ENCODE measurements at places on chromosomes 13 and 19.

- DNase-seq, result no peak
Measured at GRCh38 chr19:49340069-49340864, 5.1 kb downstream of the CD37 start.

- DNase-seq, result no peak
Measured at GRCh38 chr19:6039566-6040225, 61.8 kb upstream of the RANBP3 start.

DNA sequence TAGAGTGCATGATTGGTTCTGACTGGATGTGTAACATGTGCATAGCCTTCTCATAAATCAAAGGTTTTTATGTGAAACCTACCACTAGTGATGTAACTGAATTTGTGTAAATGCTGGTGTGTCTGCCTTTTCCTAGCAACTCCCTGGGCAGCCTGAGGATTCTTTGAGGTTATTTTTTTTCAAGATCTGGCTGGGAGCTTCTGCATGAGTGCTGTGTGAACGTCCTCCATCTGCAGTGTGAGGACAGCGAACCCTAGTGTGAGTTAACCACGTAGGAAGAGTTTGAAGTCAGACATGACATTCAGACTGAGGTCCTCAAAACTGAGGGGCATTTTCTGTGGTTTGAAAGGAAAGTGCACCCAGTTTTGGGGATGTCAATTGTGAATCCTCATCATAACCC lies 39.9 kb downstream of the DPRX start:
- DNase-seq, result no peak

DNA sequence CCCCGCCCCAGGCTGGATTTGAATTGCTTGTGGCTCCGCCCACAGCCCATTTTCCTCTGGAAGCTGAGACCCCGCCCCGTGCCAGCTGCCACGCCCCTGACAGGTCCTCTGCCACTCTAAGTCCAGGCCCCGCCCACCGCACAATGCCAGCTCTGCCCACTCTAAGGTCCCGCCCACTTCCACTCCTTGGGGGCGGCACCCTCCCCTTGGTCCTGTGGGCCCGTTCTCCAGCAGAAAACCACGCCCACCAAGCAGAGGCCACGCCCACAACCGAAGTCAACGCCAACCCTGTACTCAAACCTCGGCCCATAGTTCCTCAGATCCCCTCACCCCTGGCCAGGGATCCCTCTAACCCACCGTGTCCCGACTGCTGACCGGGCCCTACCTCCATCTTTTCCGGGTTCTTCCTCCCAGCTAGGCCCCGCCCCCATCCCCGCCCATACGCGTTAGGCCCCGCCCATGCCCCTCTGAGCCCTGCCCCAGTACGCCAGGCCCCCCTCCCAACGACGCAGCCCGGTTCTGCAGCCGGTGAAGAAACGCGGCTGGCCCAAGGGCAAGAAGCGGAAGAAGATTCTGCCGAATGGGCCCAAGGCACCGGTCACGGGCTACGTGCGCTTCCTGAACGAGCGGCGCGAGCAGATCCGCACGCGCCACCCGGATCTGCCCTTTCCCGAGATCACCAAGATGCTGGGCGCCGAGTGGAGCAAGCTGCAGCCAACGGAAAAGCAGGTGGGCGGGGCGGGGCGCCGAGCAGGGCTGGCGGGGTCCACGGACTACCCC lies 1.3 kb downstream of the HMG20B start:
- peak; percentile 72 for DNase-seq

DNA sequence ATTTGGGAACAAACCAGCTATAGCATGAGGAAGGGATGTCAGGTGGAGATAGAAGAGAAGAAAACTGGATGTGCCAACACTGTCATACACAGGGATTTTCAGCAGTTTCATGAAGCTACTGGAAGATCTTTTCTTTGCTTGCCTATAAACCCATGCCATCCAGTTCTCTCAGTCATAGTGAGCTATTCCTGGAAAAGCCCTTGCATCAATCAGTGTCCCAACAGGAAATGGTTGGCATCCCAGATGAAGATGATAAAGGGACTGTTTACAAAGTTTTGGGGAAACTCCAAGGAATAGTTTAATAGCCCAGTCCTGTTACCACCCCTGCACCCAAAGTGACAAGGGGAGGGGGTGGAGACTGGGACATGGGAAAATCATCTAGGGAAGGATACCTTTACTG lies 58.5 kb upstream of the ARGLU1 start:
- no peak for DNase-seq

GRCh38 chr13:70723732-70724131 lies 615.5 kb upstream of the KLHL1 start:
- no peak for DNase-seq

DNA sequence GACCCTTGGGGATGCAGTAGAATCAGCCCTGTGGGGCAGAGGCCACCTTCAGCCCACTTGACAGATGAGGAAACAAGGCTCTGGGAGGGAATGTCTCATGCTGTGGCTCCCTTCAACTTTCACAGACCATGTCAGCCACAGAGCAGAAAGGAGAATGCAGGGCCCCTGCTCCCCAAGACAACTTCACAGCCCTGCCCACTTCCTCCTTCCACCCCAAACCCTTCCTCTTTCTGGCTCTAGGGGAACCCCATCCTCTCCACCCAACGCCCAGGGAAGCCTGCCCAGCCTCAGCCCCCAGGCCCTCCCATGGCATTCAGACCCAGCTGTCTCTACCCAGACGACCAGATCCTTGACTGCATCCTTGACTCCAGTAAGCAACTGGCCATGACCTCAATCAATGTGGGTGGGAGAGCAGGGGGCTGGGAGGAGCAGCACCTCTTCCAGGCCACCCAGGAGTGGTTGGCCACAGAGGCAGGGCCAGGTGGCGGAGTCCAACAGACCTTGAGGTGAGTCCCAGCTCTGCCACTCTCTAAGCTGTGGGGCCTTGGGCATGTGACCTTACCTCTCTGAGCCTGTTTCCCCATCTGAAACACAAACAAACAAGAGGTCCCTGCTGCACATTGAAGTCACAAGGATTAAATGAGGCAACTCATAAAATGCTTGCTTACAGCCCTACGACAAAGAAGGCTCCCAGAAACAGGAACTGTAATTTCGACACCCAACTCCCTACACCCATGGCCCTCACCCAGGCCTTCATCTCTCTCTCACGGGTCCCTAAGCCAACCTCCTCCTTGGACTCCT lies 15.8 kb downstream of the DEDD2 start:
- no peak for DNase-seq
